ENCODE measurements at places on chromosomes 4 and X.

- no peak for DNase-seq
These were observed 206.0 kb downstream of the KIT start for GRCh38 chr4:54863571-54864255.

DNA sequence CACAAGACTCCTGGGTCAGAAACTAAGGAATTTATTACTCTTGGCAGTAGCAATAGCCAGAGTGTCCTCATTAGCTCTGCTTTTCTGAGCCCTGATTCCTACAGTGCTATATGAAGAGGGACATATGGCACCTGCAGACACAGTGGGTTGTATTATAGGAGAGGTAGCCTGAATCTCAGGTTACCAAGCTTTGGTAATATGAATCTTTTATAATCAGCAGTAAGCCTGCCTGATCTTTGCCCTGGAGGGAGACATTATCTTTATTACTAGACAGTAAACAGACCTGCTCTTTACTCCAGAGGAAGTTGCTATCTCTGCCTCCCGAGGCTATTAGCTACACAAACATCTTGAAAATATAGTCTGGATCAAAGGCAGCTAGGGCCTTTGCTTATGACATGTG lies 62.5 kb upstream of the HOPX start:
- DNase-seq: no peak

DNA sequence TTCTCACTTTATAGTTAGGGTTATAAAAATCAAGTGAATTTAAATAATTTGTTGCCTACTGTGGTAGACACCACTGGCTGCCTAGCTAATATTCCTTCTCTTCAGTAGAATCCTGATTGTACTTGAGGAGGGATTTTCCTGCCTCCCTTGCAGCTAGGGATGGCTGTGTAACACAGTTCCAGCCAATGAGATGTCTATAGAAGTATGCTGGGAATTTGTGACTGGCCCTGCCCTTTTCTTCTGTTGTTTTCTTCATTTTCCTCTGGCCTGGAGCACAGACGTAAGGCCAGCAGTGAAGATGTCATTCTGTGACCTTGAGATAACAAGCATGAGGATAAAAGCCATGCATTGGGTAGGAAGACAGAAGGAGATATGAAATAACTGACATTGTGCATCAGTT lies 145.1 kb downstream of the MGST2 start:
- no peak for DNase-seq

- DNase-seq: no peak
These were observed 915.5 kb upstream of the EPHA5 start for GRCh38 chr4:66585767-66586166.

DNA sequence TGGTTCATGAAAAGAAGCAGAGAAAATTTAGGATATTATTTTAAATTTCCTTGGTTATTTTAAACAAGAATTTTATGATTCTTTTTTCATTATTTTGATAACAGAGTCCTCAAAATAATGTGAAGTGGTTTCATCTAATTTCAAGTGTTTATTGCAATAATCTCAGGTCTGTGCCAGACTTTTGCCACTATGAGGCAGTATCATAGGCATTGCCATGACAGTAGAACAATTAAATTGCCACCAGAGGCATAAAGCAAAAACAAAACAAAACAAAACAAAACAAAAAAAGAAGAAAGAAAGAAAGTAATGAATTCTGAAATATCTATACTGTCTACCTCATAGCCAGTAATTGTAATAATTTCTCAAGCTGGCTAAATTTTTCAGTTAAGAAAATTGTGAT lies 739.2 kb downstream of the KCTD8 start:
- DNase-seq: no peak

GRCh38 chr4:114558446-114559020 lies 40.1 kb upstream of the UGT8 start:
- no peak for DNase-seq

DNA sequence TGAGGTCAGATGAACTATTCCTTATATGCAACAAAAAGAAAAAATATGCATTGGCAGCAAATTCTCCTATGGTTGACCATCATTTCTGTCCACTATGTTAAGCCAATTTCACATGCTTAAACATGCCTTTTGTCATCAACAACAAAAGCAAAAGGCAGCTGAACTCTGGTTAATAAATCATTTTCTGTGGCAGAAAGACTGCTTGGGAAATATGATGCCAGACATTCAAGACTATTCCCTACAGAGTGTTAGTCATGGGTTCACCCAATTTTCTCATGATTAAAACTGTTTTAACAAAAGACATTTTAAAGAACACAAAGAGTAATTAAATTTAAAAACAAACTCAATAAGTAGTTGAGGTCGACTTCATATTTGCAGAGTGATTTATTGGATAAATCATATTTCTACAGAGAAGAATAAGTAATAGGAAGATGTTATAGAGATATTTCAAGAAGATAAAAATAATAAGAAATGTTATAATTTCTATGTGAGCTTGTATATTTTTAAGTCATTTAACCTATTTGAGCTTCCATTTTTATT lies 890.6 kb downstream of the STPG2 start:
- no peak for DNase-seq

DNA sequence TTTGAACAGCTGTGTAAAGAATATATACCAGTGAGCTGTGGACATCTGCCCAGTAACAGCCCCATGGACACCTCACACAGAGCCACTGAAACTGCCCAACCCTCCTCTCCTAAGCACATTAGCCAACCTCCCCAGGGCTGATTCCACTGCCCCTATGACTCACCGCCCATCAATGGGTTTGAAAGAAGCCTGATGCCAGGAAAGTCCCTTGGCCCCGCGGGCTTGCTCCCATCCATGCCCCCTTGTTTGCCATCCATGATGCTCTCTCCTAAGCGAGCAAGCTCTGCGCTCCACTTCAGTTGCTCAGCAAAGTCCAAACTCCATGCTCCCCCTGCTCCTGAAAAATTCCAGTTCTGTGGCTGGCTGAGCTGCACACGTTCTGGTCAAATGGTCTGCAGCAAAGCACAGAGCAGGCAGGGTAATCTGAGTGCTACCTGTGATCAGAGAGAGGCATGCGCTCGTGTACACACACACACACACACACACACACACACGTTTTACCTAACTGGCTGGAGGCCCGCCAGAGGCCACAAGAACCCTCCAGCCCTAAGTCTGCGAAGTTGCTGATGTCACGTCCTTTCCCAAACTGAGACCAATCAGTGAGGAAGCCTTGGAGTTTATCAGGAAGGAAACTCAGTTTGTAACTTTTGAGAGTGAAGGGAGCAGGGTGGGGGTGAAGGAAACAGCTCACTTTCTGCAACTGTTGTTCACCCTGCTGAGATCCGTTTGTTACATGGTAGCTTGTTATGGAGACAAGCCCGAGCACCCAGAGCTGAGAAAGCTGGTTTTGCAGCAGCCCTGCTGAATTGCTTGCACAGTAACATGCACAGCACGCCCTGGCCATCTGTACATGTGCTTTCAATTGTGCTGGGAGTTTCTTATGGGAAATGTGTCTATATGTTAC lies at the start of gene ASB9:
TSS of gene ASB9 (minus strand) at position 466 of the 904 bp plus-strand sequence. CDS start at position 257, 209 bp downstream.
- DNase-seq: no peak

DNA sequence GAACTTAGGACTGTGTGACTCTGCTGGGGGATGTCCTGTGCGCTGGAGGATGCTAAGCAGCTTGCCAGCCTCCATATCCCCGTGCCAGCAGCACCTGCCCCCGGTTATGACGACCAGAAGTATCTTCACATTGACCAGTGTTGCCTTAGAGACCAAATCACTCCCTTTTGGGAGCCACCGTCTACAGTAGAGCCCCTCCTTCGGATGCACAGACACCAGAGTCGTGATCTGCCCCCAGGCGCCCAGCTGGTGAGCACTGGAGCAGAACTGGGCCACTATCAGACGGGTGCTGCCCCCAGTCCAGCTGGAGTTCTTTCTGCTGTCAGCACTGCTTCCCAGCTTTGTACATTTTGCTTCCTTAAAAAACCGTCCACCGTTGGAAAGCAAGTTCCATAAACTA lies 30.0 kb upstream of the TADA2B start:
- no peak for DNase-seq

GRCh38 chr4:121411151-121411744 lies 30.4 kb upstream of the QRFPR start:
- DNase-seq: no peak

GRCh38 chr4:42151568-42152506 lies 618 bp downstream of the BEND4 start:
- DNase-seq: peak; percentile 23

DNA sequence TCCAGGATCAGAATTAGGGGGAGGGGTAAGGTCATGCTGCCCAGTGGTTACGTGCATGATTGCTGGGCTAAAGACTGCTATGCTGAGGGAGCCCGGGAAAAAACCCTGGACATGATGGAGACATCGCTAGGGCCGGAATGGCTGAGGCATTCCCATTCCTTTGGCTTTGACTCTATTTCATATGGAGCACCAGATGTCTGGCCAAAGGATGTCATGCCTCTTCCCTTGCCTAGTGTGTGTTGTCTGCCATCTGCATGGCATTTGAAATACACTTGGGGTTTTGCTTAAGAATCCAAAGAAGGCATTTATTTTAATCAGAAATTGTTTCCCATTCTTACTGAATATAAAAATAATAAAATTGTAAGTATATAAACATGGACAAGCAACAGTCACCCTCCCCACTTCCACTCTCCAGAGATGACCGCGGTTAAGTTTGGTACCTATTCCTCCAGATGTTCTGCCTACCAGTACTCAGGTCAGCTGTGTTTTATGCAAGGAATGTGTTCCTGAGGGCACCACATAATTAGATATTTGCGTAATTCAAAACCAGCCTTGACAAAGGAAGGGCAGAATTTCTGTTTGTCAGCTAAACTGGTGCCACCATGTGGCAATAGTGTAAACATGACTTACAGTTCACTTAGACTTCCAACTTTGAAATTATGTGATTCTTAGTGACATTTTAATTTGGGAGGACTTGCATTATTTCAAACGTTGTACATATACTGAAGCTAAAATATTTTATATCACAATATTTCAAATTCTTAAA lies 105.9 kb downstream of the CT47B1 start:
- no peak for DNase-seq

- no peak for DNase-seq
These were observed 61.0 kb downstream of the CHST7 start for GRCh38 chrX:46634577-46634976.

DNA sequence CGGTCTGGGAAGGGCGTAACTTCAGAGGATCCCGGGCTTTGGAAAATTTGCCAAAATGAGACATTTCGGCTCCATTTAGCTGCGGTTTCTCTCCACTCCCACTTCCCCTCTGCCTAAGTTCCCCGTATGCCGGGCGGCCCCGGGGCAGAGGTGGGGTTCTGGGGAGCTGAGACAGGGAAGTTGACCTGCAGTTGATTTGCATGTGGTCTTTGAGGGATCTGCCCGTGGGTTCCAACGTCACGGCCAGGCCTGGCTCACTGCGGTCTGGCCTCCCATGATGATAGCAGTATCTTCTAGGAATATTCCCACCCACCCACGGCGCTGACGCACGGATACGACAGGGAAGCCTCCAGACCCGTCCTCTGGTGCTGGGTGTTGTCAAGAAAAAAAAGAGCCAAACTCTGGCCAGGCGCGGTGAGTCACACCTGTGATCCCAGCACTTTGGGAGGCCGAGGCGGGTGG lies 27.3 kb upstream of the CRLF2 start:
- DNase-seq: no peak

DNA sequence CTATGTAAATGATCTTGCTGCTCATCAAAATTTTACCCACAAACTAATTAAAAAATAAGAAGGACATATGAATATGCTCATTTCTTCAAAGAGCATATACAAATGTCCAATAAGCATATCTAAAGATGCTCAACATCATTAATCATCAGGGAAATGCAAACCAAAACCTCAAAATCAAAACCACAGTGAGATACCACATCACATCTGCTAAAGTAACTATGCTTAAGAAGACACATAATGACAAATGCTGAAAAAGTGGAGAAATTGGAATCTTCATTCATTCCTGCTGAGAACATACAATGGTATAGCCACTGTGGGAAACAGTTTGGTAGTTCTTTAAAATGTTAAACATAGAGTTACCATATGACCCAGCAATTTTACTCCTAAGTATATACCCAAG lies 81.9 kb downstream of the AFF2 start:
- no peak for DNase-seq

- DNase-seq: no peak
These were observed 171.6 kb downstream of the PCDH10 start for GRCh38 chr4:133320576-133321170.

GRCh38 chr4:69781458-69782418 lies 21.3 kb upstream of the SULT1B1 start:
- DNase-seq: no peak

Data from stimulated activated CD8-positive, alpha-beta memory T cell treated with anti-CD3 and anti-CD28 coated beads, Interleukin-2, amount 100 ng/mL, for 48 hours (primary cell).